Esophagus squamous epithelium (tissue), 5 donors: ENCODE measurements at places on chromosomes 3 and 15.

DNA sequence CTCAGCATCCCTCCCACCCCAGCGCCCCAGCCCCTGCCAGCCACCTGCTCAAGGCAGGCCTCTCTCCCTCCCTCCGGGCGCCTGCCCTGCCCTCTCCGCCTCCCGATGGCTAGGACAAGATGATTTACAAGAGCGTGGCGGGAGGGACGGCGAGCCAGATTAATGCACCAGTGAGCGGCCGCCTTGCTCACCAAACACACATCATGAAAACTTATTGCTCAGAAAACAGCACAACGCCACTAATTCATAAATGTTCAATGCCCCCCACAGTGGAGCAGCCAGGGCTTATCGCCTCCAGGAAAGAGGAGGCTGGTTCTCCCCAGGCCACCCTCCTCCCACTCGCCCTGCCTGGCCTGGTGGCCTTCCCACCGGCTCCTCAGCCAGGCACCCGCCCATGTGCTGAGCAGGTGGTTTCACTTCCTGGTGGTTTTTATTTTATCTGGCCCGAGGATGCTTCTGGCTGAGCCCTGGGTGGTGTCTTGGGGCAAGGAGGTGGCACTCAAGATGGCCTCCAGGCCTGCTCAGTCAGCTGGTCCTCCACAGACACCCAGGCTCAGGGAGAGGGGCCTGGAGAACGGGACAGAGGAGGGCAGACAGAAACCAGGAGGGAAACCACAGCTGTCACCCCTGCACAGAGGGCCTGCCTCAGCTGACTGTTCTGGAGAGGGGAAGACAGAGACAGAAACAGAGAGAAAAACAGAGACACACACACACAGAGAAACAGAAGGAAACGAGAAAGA is 284.9 kb downstream of the UACA start:
- no peak for DNase-seq

DNA sequence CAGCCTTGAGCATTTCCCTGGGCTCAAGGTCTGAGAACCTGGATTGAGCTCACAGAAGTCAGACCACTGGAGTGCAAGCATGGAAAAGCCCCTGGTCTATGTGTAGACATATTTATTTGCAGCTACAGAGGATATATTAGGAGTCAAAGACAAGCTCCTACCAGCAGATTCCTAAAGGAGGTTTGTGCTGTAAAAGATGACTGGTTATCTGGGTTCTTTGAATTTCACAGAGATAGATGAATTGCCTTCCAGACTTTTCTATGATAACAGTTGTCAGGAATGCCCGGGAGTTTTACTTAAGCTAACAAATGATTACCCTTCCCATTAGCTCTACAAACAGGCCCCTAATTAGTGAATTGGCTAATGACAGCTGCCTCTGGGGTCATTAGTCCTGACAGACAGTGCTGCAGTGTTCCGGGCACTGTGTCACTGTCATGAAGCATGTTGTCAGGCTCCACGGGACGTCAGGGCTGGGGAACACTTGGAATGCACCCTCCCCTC is 48.8 kb upstream of the PLXNA1 start:
- no peak for DNase-seq

DNA sequence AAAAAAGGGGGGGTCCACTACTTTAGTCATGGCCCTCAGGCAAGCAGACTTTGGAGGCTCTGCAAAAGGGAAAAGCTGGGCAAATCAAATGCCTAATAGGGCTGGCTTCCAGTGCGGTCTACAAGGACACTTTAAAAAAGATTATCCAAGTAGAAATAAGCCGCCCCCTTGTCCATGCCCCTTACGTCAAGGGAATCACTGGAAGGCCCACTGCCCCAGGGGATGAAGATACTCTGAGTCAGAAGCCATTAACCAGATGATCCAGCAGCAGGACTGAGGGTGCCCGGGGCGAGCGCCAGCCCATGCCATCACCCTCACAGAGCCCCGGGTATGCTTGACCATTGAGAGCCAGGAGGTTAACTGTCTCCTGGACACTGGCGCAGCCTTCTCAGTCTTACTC is 15.3 kb downstream of the ZMAT3 start:
- no peak for DNase-seq

DNA sequence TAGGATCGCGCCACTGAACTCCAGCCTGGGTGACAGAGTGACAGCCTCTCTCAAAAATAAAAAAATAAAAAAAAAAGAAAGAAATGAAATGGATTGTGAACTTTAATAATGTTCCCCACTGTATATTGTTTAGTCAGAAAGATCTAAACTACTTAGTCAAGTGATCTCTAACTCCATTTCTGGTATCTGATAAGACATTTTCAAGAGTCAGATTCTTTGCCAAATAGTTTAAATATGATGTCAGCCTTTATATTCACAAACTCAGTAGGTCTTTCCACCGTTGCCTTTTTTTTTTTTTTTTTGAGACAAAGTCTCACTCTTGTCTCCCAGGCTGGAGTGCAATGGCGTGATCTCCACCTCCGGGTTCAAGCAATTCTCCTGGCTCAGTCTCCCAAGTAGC is 29.0 kb upstream of the OSBPL11 start:
- DNase-seq = no peak

DNA sequence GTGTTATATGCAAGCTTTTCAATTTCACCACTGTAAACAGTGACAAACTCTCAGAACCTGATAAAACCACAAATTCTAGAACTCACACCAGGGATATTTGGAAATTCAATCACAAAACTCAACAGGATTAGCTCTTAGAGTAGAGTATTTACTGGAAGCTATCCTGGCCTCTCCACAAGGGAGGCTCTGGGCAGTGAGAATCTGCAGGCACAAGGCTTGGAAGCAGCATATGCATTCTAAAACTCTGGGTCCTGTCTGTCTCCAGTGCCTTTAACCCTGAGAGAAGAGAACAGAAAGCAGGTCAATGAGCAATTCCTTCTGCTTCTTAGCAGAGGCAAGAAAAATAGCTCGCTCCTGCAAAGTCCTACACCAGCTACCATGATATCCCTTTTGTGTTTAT is 23.4 kb downstream of the PLSCR4 start:
- no peak for DNase-seq

DNA sequence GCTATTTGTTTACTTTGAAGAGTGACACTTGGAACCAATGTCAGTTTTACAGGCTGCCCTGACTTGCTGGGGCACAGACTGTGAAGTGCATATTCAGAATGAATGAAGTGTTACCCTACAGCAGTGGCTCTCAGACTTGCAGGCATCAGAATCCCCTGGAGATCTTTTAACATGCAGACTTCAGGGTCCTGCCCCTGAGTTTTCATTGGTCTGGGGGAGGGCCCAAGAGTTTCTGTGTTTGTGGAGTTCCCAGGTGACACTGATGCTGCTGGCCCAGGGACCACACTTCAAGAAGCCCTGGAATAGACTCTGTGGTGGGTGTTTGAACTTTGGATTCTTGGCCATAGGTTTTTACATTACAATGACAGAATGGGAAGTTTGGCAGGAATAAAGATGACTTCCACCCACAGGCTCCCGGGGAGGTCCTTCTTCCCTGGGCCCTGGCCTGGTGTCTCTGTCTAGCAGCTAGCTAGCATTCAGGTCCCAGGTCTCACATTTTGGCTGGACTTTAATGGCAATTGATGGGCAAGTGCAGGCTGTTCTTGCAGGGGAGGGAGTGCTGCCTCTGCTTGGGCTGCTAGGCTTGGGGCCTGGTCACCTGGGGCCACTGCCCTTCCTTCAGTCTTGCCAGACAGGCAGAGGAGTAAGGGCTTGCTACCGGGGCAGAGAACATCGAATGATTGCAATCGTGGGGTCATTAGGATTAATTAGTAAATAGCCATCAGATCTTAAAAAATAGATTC is 149.0 kb downstream of the APBA2 start:
- DNase-seq = no peak

DNA sequence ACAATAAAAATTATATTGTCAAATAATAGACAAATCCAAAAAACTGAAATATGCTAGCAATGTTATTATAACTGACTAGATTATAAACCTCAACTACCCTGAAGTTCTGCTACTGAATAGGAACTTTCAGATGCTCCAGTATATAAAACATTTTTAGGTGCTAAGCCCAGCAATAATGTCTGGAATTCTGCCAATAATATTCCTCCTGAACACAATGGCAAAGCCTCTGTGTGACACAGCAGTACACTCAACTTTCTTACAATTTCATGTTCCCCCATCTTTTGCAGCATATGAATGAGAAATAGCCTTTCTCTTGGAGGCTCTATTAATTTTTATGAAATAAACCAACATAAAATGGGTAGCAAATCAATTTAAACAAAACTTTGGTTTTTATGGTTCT is 29.5 kb downstream of the ATOSA start:
- no peak for DNase-seq

- no peak for DNase-seq
These were observed 66.1 kb downstream of the FILIP1L start for GRCh38 chr3:100048248-100048647.

- DNase-seq = no peak
These were observed 219.7 kb downstream of the CD47 start for GRCh38 chr3:107870943-107871638.

- no peak for DNase-seq
These were observed 72.7 kb downstream of the SPSB4 start for GRCh38 chr3:141123677-141124410.

GRCh38 chr3:133939463-133939835 is 43.8 kb upstream of the RAB6B start:
- no peak for DNase-seq

GRCh38 chr3:9088441-9089353 is 125.4 kb upstream of the RAD18 start:
- DNase-seq = no peak

- DNase-seq = no peak
These were observed 137.9 kb upstream of the ZBTB20 start for GRCh38 chr3:115284980-115285379.

GRCh38 chr3:136802481-136802996 is 16.4 kb upstream of the SLC35G2 start:
- no peak for DNase-seq

- no peak for DNase-seq
These were observed 69.4 kb downstream of the SLCO3A1 start for GRCh38 chr15:91922646-91923547.

DNA sequence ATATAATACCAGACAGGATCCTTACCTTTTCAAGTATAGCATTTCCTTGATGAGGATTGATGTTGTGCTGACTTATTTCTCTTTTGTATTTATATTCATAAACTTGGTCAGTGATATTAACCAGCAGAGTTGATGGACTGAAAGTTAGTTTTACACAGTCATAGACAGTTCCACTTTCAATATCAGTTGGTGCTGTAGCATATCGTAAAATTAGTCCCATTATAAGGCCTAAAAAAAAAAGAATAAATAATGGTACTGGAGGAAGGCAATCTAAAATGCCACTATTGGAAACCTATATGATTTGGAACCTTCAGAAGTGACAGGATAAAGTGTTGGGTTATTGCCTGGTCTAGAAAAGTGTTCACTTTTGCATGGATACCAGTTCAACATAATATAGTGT is 16.3 kb downstream of the SLC9A9 start:
- no peak for DNase-seq
